ENCODE measurements at places on chromosomes 3 and 15.

GRCh38 chr3:8567784-8568575 is 66.4 kb downstream of the LMCD1 start:
- no peak for DNase-seq

DNA sequence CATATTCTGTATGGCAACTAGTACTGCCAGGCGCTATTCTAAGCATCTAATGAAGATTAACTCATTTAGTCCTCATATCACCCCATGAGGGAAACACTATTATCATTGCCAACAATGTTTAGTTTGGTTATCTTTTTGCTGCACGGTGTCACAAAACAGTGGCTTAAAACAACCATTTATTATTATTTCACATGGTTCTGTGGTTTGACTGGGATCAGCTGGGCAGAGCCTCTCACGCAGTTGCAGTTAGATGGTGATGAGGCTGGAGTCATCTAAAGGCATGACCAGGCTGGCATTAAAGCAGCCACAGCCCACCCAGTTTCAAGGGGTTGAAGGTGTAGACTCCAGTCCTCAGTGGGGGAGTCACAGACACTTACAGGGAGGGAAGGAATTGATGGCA is 32.8 kb upstream of the RASA2 start:
- no peak for DNase-seq

DNA sequence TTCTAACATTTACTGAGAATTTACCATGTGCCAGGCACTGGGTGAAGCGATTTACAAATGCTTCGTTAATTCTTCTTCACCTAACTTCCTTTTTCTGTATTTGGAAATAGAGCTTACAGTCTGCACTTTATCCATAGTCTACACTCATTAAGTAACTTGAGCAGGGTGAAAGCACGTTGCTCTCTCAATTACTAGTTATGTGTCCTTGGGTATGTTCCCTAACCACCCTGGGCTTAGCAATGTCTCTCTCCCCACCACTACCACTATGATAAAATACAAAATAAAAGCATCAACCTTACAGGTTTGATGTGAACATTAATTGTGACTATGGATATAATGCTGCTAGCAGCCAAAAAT is 172.9 kb upstream of the SLC2A2 start:
- DNase-seq: no peak

- no peak for DNase-seq
Observed at GRCh38 chr3:170488802-170489201, 70.1 kb downstream of the CLDN11 start.

- no peak for DNase-seq
Observed at GRCh38 chr15:37788330-37788729, 146.1 kb upstream of the TMCO5A start.

- DNase-seq: no peak
Observed at GRCh38 chr3:5733995-5734394, 546.5 kb downstream of the EDEM1 start.

- no peak for DNase-seq
Observed at GRCh38 chr3:55467099-55467498, 20.0 kb downstream of the WNT5A start.

GRCh38 chr3:59573911-59574310 is 524.1 kb upstream of the CFAP20DC start:
- DNase-seq: peak; percentile 93

DNA sequence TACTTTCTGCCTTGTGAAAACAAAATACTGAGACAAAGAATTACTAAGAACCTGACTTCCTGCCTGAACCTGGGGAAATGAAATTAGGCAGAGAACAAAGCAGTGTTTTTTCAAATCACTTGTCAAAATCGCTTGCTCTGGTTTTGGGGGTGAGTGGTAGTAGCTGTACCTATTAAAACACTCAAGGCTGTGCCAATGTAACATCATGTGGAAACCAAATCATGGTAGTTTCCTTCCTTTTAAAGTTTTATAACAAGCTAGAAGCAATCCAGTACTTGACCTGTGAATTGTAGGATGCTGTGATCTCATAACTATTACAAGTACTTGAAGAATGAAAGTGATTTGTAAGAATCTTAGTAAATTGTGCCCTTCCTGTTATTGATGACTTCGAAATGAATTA is 6.7 kb downstream of the CMTM8 start:
- DNase-seq: no peak

GRCh38 chr3:169955406-169955805 is 11.2 kb upstream of the SEC62 start:
- no peak for DNase-seq

- DNase-seq: no peak
Observed at GRCh38 chr3:14623569-14624051, 28.0 kb upstream of the CCDC174 start.

GRCh38 chr3:186432189-186432588 is 70.2 kb upstream of the DGKG start:
- no peak for DNase-seq

GRCh38 chr15:73602446-73602843 is 30.7 kb downstream of the NPTN start:
- no peak for DNase-seq

DNA sequence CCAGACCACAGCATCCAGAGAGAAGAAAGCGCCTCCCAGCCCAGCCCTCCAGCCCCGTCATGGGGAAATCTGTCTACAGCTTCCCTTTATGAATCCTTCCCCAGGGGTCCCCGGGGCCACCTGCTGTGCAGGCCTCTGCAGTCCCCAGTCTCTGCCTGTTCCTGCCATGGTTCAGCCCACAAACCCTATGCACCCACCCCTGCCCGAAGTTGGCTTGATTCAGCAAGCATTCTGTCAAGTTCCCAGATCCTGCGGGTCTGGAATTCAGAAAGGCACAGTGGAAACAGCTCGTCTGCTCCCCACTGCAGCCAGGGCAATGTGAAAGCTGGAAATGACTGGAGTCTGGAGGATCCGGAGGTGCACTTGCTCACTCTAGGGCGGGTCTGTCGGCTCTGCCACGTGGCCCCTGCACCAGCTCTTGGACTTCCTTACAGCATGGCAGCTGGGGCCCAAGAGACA is 2.9 kb upstream of the OCA2 start:
- DNase-seq: no peak

- DNase-seq: no peak
Observed at GRCh38 chr15:76625267-76625666, 279.9 kb downstream of the SCAPER start.

GRCh38 chr15:47184003-47184907 is 533.0 kb upstream of the SEMA6D start:
- no peak for DNase-seq

DNA sequence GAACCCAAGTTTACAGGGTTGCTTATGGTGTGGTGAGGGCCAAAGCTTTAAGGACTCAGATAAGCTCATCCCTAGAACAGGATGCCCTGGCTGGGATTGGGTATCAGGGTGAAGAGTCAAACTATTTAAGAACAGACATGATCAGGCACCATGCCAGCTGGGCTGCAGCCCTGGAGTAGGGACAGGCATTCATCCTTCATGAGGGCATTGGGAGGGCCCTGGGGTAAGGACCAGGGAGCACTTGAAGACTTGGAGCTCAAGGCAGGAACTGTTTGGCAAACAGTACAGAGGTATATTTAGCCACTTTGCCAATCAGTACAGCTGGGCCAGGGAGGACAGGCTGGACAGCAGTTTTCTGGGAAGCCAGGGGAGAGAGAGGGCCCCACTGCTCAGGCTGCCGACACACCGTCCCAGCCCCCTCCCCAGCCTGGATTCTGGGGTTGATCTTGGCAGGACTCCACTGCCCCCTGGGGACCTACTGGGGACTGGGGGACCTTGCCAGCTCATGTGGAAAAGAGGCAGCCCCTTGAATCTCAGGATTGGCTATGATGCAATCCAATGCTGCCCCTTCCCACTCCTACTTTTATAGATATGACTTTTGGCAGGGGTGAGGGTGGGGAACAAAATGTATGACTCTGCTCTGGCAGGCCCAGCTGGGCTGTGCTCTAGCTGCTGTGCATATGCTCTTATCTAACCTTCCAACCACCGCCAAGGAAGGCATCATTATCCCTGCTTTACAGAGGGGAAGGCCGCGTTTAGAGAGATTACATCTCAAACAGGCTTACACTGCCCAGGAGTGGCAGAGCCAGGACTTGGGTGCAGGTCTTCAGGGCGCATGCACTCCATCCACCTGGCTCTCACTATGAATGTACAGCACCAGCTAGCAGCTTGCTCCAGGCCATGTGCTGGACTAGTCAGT is 2.3 kb downstream of the PLA2G4E start:
- DNase-seq: no peak

GRCh38 chr15:36218991-36219390 is 360.4 kb upstream of the CDIN1 start:
- DNase-seq: no peak

GRCh38 chr3:177371888-177372287 is 174.6 kb upstream of the TBL1XR1 start:
- DNase-seq: no peak

DNA sequence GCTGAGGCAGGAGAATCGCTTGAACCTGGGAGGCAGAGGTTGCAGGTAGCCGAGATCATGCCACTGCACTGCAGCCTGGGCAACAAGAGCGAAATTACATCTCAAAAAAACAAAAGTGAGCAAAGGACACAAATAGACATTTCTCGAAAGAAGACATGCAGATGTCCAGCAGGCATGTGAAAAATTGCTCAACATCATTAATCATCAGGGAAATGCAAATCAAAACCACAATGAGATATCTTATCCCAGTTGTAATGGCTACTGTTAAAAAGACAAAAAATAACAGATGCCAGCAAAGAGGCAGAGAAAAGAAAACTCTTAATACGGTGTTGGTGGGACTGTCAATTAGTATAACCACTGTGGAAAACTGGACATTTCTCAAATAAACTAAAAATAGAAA is 20.9 kb downstream of the ASB7 start:
- DNase-seq: no peak

DNA sequence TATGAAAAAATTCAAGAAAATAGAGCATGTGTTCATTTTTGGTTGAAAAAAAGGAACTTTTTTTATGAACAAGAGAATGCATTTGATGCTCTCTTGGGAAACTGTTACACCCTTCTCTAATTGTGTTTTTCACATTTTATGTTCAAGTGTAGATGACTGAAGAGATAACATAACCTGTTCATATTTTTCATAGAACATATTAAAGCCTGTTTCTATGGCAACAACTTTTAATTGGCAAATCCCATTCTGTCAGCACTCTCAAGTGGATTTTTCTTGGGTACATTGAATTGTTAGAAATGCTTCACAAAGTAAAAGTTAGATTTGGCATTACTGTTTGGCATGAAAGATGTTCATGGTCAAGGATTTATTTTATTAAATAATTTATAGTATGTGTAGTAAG is 117.5 kb downstream of the MBNL1 start:
- no peak for DNase-seq

- no peak for DNase-seq
Observed at GRCh38 chr3:69219101-69219708, 96.8 kb upstream of the LMOD3 start.

DNA sequence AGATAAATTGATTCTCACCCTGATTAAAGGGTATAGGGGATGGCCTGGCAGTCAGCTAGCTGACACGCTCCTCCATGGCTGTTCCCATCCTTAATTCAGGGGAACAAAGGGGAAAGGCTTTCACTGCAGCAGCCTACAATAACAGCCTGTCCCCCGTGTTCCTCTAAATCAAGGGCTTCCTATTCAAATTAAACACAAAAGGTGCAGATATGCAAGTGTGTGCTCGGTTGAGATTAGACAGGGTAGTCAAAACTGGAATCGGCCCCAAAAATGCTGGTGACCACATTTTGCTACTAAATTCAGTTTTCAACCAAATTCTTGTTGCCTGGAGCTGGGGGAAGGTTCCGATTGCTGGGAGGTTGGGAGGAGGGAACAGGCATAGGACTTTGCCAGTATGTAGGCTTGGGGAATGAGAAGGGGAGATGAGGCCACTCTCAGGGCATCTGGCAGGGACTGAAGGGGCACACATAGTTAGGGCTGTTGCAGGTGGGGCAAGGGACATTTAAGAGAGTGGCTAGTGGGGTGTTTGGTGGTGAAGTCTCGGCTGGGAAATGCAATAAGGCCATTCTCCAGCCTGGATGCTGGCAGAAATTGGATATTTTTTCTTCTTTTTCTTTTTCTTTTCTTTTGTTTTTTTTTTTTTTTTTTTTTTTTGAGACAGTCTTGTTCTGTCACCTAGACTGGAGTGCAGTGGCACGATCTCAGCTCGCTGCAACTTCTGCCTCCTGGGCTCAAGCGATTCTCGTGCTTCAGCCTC is 32.9 kb upstream of the CTSH start:
- DNase-seq: no peak

- DNase-seq: no peak
Observed at GRCh38 chr15:29844290-29844903, 22.1 kb upstream of the TJP1 start.

DNA sequence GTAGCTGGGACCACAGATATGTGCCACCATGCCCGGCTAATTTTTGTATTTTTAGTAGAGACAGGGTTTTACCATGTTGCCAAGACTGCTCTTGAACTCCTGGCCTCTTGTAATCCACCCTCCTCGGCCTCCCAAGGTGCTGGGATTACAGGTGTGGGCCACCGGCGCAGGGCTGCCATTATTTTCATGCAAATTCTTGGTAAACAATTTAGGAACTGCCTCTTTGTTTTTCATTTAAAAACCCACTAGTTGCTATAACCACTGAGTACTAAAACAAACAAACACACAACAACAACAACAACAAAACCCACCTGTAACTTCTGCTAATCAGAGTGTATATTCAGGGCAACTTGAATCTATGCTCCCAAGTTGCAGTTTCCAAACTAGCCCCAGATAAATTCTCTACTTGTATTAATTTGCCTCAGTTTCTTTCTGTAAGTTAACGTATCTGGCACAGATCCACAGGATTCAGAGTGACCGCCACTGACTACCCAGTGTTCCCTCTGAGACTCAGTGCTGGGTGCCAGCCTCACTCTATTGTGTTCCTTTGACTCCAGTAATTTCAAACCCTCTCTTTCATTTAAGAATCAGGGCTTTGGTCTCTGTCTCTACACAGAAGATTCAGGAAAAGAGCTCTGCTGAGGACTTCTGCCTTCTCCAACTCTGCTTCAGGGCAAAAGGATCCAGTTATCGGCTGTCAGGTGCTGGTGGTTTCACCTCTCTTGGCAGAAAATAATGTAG is 18.6 kb upstream of the ZNF710 start:
- no peak for DNase-seq

DNA sequence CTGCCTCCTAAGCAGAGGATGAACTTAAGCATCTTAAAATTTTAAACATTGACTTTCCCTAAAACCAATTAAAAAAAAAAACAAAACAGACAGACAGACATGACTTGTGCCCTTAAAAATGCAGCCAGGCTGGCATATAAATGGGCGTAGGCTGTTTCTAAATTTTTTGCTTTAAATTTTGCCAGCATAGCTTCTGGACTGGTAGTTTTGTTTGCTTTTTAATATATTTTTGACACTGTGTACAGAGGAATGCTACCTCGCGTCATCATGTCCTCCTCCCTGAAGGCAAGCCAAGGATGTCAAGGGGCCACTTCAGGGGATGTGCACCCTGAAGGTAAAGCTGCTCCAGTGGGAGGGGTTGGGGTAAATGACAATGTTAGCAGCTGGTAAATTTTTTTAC is 134.8 kb downstream of the PGPEP1L start:
- no peak for DNase-seq

DNA sequence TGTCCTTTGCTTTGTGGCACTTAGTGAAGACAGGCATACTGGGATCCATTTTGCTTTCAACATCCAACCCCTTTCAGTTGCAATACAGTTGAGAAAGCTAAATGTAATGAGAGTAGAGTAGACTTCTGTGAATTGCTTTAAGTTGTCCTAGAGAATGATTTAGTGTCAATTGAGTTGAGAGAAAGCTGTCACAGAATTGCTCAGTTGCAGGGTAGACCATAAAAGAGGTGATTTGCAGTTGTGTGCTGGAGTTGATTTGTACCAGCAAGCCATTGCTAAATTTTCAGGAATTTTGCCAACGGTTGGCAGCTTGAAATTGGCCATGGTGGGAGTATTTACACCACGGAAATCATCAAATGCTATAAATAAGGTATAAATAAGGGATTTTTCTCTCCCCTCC is 2.2 kb downstream of the ABHD5 start:
- DNase-seq: no peak

Data from COLO829 (cell line).